Spinal cord (tissue), 10 donors: ENCODE measurements at places on chromosomes 2 and 18. TPM values are rescaled to one million over a fixed set of nuclear protein-coding genes. Genes with fewer than 3 reads are reported as not detected.

Gene XIRP2
- total RNA-seq: 1.6 TPM

Gene MALL
- 8.8 TPM for total RNA-seq

- H3K4me3 ChIP-seq: no peak overlapping the region
- no peaks in the 10 kb centered on the region for H3K27me3 ChIP-seq
- DNase-seq: peak; percentile 58
- H3K4me1 ChIP-seq: no peaks in the 10 kb centered on the region
These were observed 83.5 kb downstream of the HRH4 start for GRCh38 chr18:24543795-24544498.

DNA sequence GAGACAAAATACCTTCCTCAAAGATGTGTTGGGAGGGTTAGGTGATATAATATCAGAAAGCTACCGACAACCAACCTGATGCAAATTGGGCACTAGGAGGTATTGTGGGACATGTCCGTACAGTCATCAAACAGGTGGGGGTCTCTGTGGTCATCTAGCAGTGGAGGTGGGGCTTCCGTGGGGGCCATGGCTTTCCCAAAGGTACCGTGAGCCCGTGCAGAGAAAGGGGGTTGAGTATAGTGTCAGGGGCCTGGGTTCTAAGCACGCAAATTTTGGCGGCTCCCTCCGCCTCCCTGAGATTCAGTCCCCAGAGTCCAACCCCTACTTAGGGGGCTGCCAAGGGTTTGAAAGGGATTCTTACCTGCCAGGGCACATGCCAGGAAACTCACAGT is 32.6 kb downstream of the HJURP start:
- peaks cover 1% of the 10 kb centered on the region for H3K4me1 ChIP-seq
- no peaks in the 10 kb centered on the region for H3K36me3 ChIP-seq
- no peak overlapping the region for H3K4me3 ChIP-seq
- DNase-seq: no peak
- H3K27me3 ChIP-seq: no peaks in the 10 kb centered on the region

- no peak overlapping the region for H3K4me3 ChIP-seq
- no peak for DNase-seq
- H3K36me3 ChIP-seq: no peaks in the 10 kb centered on the region
- no peak overlapping the region for H3K27ac ChIP-seq
- no peaks in the 10 kb centered on the region for H3K4me1 ChIP-seq
These were observed 14.9 kb upstream of the GALR1 start for GRCh38 chr18:77234504-77235365.

GRCh38 chr2:8159966-8160603 is 521.8 kb upstream of the ID2 start:
- H3K27ac ChIP-seq: no peak overlapping the region
- H3K27me3 ChIP-seq: no peaks in the 10 kb centered on the region
- no peak for DNase-seq
- H3K36me3 ChIP-seq: no peaks in the 10 kb centered on the region
